ENCODE measurements at places on chromosomes 3 and 15. TPM values are rescaled to one million over a fixed set of nuclear protein-coding genes. Genes with fewer than 3 reads are reported as not detected.

GRCh38 chr3:163632722-163633121 is 1445.6 kb downstream of the SI start:
- no peak for DNase-seq

DNA sequence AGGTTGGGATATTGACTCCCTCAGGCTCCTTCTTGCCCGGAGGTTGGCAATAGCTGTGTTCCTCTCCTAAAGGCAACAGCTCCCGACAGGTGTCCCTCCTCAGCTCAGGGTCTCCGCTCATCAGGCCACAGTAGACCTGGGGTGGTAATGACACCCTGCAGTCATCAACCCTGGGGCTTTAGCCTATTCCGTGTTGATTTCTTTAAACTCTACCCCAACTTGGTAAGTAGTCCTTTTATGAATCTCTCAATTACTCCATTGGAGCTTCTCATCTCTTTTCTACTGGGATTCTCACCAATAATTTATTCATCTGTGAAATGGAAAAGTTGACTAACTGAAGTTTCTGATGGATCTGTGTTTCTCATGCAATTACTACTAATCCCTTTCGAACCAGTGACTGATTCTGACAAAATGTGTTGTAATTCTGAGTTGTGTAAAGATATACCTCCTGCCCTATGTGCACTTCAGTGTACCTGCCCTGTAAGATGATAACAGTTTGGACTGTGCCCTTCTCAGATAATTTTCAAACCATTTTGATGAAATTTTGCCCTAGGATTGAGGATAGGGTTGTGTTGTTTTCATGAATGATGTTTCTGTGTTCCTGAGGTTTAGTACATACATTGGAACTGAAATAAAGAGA is 89.7 kb downstream of the RPL39L start:
- DNase-seq = no peak

DNA sequence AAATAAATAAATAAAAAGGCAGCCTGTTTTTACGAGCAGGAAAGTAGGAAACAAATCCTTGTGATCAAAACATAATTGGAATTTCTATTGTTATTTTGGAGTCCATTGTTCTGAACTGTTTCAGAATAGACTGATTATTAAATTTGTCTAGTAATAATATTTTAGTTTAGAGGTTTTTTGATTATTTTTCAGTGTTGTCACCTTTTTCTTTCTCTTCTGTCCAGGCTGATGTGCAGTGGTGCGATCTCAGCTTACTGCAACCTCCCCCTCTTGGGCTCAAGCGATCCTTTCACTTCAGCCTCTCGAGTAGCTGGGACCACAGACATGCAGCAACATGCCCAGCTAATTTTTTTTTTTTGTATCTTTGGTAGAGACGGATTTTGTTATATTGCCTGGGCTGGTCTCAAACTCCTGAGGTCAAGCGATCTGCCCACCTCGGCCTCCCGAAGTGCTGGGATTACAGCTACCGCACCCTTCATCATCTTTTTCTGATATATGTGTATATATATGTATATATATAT is 38.0 kb downstream of the KAT2B start:
- no peak for DNase-seq

DNA sequence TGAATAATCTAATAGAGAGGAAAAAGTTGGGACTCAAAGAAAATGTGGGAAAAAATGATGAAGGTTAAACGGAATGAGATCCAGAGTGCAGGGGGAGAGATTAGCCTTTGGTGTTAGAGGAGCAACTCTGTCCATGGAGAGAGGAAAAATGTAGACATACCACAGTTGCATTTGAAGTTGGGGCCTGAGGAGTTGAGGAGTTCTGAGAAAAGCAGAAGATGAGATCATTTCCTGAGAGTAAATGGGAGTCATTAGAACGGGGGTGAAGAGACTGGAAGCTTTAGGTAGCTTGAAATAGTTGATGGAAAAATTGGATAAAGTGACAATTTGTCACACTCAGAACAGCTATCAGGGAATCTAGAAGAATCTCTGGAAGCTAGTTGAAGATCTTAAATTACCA is 7.3 kb downstream of the CCR5AS start:
- no peak for DNase-seq

DNA sequence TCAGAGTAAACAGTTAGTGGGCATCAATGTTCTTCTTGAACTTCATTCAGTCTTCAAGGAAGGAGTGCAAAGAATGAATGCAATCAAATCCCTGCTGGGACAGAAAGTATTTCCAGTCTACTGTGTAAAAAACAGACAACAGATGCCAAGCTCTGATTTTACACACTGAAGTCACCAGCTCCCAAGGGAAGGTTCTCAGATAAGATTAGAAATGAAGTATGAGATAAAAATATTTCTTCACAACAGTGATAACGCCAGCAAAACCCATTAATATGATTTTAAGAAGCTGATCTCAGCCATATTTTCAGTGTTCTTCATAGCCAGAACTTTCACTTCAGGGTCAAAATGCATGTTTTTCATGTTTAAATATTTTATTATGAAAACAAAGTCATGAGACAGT is 265.6 kb downstream of the CTNNB1 start:
- peak; percentile 65 for DNase-seq

Gene NR2F2
- 15.5 TPM for total RNA-seq

Gene ZPLD1
- total RNA-seq = 0.33 TPM

Gene SCN11A
- 0.25 TPM for total RNA-seq

Gene IQCF5
- not detected for total RNA-seq

Gene CGNL1
- total RNA-seq = 11.0 TPM

Gene PRTG
- total RNA-seq = 0.45 TPM

Data from fibroblast of the aortic adventitia (primary cell).